Fibroblast of villous mesenchyme (primary cell): ENCODE measurements at places on chromosomes 16 and 17. TPM values are rescaled to one million over a fixed set of nuclear protein-coding genes. Genes with fewer than 3 reads are reported as not detected.

DNA sequence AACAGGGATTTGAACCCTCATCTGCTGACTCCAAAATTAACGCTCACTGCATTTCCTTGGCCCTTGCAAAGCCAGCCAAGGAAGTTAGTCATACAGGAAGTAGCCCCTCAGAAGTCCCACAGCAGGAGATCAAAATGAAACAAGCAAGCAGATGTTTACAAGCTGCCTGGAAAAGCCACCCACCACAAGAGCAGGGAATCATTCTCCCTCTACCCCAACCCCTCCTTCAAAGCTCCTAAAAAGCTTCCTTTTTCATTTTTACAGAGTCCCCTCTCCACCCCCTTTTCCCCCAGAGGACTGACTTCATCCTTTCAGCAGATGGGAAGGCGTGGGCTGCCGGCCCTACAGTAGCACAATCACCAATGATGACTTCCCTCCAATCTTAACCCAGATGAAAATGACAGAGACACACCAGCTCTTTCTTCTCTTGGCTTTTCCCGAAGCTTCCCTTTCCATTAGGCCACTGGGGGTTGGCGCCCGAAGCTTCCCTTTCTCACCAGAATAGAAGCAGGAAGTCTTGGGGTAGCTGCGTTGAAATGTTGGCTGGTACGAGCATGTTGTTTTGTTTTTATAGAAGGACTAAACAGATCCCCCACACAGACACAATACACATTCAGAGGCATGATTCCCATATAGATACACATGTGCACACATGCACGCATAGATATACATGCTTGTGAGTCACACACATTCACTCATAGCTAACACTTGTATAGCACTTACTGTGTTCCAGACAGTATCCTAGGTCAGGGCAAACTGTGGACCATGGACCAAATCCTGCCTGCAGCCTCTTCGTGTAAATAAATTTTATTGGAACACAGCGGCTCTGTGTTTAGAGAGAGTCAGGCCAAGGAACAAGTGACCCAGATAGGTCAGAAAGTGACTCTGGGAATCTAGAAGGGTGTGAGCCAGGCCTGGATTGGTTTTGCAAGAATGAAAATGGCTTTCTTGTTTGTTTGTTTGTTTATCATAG is 17.4 kb downstream of the ITPRIPL2 start:
- DNase-seq = peak; percentile 90

DNA sequence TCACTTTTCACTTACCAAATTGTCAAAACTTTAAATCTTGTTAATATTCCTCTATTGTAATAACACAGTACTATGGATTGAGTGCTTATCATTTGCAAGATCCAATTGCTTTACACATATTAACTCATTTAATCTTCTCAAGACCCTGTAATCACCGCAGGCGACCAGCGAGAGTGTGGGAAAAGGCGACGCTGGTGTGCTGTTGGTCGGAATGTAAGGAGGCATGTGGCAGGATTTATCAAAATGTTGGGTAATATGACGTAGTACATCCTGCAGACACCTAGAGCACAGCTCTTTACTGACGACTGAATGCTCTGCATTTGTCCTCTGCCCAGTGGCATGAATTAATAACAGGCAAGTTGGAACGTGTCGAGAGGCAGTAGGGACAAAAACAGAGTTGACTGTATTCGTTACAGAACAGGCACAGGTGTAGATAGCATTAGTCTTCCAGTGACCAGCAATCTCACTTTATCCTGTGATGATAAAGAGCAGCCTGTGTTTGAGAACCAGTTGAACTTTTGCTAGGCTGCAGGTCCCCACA is 80.3 kb downstream of the TNRC6C start:
- DNase-seq = no peak

- DNase-seq = no peak
These were observed 56.6 kb downstream of the IRF8 start for GRCh38 chr16:85955566-85955965.

DNA sequence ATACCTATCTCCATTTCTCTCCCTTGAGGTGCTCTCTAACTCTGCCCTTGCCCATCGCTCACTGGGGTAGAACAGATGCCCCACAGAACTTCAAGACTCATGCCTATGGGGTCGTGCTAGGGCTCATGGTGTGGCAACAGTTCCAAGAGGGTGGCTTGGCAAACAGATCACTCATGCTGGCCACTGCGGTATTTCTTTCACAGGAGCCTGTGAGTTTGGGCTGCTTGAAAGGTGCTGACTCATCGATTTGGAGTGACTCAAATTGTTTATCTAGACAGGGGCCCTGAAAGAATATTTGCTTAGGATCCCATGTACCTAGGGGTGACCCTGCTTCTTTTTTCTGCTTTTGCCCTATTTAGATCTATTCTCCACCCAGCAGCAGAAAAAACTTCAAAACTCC is 69.9 kb downstream of the IRX5 start:
- no peak for DNase-seq

- no peak for DNase-seq
These were observed 505.3 kb upstream of the CDH5 start for GRCh38 chr16:65861131-65861731.

DNA sequence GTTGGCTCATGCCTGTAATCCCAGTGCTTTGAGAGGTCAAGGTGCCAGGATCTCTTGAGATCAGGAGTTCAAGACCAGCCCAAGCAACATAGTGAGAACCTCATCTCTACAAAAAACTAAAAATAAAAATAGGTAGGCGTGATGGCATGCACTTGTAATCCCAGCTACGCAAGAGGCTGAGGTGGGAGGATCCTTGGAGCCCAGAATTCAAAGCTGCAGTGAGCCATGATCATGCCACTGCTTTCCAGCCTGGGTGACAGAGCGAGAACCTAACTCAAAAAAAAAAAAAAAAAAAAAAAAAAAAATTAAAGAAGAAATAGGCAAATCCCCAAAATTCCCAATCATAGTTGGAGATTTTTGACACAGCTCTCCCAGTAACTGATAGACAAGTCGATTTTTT is 32.2 kb upstream of the SRCIN1 start:
- DNase-seq = no peak

- DNase-seq = peak; percentile 92
These were observed at the start of gene IRX5 for GRCh38 chr16:54930005-54930868. Gene IRX5, plus strand, starts transcription at chr16:54930865. Its CDS starts 334 bp downstream, at chr16:54931199.

GRCh38 chr17:79815836-79816461 is 19.1 kb upstream of the CBX8 start:
- no peak for DNase-seq

- DNase-seq = no peak
These were observed 18.8 kb upstream of the FAM83G start for GRCh38 chr17:19023209-19023999.

DNA sequence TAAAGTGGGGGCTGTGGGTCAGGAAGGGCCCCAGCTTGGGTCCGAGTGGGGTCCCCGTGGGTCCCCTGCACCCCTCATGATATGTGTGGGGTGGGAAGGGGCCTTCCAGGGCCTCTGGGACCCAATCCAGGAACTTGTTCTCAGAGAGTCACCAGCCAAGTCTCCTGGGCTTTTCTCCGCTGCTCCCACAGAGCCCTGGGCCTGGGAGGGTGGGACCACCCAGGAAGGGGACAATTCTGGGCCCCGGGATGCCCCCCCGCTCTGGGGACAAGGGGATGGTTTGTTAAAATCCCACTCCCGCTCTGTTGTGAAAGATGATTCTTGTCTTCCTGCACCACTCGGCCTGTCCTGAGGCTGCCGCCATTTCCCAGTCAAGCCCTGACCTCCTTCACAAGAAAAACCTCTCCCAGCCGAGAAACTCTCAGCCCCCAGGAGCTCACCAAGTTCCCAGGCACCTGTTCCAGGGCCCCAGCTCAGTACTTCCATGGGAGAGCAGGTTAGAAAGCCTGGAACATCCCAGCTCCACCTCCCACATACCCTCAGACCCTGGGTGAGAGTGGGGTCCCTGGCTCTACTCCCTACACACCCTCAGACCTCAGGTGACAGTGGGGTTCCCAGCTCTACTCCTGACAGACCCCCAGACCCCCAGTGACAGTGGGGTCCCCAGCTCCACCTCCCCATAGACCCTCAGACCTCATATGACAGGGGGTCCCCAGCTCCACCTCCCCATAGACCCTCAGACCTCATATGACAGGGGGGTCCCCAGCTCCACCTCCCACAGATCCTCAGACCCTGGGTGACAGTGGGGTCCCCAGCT is 75.1 kb downstream of the METRNL start:
- no peak for DNase-seq

DNA sequence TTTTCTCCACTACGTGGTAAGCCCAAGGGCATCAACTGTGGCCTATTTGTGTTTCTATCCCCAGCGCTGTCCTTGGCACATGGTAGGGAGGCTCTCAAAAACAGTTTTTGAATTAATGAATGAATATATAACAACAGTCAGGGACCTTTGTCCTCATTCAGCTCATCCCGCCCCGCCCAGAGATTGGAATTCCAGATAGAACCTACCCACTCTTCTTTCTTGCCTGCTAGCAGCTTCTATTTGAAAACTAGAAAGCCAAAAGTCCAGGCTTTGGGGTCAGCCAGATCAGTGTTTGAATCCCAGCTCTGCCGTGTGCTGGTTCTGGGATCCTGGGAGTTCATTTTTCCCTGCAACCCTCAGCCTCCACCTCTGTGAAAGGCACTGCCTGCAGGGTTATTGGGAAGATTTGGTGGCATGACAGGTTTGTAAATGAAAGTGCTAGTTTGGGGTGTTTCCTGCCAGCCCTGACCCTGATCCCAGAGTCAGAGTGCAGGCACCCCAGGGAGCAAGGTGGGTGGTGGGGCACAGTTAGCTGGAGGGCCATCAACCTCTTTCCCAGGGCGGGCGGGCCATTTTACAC is 4.5 kb downstream of the NHERF1 start:
- DNase-seq = no peak

The DNAI2 gene
- total RNA-seq = not detected in 2 replicates

The NTN3 gene
- total RNA-seq = 0.43 and 0.64 TPM in 2 replicates

The PSMB3 gene
- total RNA-seq = 328 and 392 TPM in 2 replicates

The GRIN2C gene
- total RNA-seq = under 0.01 and 0.32 TPM in 2 replicates

The C16orf78 gene
- total RNA-seq = not detected in 2 replicates

The MPP3 gene
- total RNA-seq = 8.7 and 9.1 TPM in 2 replicates

The SCNN1B gene
- total RNA-seq = not detected in 2 replicates

The PLK1 gene
- 12.6 and 24.6 TPM in 2 replicates for total RNA-seq

The TAX1BP3 gene
- total RNA-seq = 215 and 228 TPM in 2 replicates

The MRTFB gene
- total RNA-seq = 8.2 and 10.0 TPM in 2 replicates
